ENCODE measurements at places on chromosomes 12 and 14.

- DNase-seq = no peak
These were observed 95.9 kb downstream of the SINHCAF start for GRCh38 chr12:31230004-31230403.

DNA sequence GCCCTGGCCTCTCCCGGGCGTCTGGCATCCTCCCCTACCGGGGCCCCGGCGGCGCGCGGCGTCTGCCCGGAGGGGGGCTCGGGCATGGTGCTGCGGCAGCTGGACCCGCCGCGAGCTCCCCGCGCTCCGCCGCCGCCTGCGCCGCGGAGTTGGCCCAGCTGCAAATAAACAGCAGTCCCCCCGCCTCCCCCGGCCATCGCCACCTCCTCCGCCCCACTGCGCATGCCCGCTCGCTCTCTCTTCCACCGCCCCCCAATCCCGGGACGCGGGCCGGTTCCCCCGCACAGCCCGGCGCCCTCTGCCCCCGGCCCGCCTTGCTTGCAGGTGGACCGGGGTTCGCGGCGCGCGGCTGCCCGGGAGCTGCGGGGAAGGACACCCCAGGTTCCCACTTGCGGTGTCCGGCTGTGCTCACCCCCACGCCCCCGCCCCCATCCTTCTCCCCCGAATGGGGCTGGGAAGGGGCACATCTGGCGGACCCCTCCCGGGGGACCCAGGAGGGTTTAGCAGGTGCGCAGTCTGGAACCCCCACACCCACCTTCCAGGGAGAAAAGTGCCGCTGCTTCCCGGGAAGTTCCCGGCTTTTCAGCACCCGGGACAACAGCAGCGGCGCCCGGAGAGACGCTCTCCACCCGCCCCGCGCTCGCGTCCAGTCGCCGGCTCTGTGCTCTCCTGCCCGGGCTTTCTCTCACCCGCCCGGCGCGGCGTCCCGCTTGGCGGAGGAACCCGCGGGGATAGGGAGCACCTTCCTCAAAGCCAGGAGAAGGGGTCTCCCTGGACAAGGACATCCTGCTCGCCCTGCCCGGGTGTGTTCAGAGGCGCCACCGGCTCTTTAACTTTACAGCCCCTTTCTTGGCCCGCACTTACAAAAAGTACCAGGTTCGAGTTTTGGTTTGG is at the start of gene TMTC1:
TSS of gene TMTC1 (minus strand) at position 170 of the 894 bp plus-strand sequence. CDS start 191 bp downstream, outside the sequence.
- no peak for DNase-seq

GRCh38 chr12:94133964-94134795 is 14.2 kb upstream of the PLXNC1 start:
- DNase-seq = no peak

GRCh38 chr12:24798335-24798734 is 150.6 kb downstream of the BCAT1 start:
- no peak for DNase-seq

- DNase-seq = no peak
These were observed 916 bp upstream of the CHPT1 start for GRCh38 chr12:101696251-101697196.

DNA sequence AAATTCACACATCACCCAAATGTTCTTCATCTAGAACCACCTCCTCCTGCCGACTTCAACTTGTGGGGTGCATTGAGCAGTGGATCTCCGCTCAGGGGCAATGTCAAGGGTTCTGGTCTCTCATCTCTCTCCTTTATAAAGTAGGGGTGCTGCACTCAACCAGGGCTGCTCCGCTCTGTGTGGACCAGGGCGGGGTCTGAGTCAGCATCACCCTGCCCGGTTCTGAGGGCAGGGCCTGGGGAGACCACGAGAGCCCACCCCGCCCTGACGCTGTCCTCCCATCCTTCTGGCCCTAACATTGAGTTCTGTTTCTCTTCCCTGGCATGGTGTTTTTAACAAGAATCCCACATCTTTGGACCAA is 311.6 kb upstream of the DIO3 start:
- DNase-seq = no peak

DNA sequence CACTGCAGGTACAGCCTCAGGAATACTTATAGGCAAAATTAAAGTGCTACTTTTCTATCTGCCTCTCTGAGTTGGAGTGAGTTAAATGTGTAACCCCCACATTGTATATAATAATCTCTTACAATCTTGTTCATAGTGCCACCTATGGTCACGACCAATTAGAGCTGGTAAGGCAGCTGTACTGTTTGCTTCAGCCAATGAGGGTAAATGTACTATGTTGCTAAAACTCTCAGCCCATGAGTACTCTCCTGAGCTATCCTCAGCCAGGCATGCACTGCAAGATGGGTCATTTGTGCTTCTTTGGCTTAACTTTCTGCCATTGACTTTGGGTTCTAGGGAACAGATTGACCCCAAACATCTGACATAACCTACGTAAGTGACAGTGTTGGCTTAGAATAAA is 15.0 kb upstream of the MDM2 start:
- DNase-seq = no peak

- no peak for DNase-seq
These were observed 3.0 kb upstream of the PIGH start for GRCh38 chr14:67602995-67603545.

DNA sequence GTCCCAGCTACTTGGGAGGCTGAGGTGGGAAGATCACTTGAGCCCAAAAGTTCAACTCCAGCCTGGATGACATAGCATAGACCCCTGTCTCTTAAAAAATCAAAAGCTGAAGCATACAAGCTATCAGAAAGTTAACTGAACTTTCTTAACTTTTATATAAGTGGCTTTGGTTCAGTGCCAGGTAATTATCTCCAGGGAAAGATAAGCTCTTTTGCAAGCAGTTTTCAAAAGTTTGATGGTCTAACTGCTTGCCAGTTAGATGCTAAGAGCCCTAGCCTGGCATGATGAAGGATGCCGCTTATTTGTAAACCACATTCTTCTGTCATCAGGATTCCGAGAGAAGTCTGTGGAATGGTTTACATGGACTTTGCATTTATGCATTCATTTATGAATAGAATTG is 409.1 kb downstream of the AEBP2 start:
- no peak for DNase-seq

GRCh38 chr12:107026806-107027635 is 40.1 kb upstream of the MTERF2 start:
- DNase-seq = no peak

- no peak for DNase-seq
These were observed 42.8 kb downstream of the KDM2B start for GRCh38 chr12:121537814-121538698.

- DNase-seq = no peak
These were observed 163.3 kb downstream of the ETV6 start for GRCh38 chr12:11812586-11813437.

DNA sequence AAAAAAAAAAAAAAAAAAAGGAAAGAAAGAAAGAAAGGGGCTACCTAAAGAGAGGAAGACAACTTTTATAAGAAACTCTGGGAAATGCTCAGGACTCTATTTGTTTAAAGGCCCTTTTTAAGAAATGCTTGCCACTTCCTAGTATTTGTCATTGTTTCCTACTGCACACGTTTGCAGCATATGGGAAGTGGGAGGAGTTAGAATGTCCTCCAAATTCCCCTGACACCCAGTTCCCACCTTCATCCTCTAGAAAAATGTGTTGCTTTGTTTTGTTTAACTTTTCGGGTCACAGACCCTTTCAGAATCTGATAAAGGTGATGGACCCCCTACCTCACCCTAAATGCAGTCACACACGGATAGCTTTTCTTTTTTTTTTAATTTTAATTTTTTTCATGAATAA is 40.8 kb downstream of the NINJ2 start:
- DNase-seq = no peak

DNA sequence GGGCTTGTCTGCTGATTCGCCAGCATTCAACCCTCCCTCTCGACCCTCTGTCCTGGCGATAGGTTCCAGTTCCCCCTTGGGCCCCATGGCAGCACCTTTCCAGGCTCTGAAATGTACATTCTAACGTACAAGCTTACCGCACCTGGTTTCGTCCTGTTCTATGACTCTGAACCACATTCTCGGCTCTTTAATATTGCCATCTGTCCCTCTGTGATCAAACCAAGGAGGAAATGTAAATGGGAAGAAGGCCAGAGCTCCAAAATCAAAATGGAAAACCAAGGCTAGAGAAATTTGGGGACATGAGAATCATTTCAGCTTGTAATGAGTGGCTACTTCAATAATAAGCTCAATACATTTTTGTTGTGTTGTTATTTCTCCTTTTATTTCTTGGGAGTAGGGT is 117.2 kb downstream of the TTC7B start:
- DNase-seq = no peak

DNA sequence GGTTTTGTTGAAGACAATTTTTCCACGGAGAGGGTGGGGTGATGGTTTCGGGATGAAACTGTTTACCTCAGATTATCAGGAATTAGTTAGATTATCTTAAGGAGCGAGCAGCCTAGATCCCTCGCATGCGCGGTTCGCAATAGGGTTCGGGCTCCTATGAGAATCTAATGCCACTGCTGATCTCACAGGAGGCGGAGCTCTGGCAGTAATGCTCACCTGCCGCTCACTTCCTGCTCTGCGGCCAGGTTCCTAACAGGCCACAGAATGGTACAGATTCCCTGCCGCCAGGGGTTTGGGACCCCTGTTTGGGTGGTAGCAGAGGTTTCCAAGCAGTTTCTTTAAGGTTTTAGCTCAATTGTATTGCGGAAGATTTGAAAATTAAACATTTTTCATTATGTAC is 439.8 kb upstream of the OR4E1 start:
- no peak for DNase-seq

GRCh38 chr14:94394581-94395207 is 6.3 kb upstream of the SERPINA1 start:
- no peak for DNase-seq

DNA sequence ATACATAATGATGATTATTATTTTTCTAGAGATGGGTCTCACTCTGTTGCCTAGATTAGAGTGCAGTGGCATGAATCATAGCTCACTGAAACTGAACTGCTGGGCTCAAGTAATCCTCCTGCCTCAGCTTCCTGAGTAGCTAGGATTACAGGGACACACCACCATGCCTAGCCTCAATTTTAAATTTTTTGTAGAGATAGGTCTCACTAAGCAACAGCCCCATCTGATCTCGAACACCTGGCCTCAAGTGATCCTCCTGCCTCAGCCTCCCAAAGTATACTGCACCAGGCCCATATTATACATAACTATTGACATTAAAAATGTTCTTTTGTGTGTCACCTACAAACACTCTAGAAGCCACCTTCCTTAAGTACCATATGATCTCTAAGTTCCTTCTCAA is 3.4 kb downstream of the TXNRD1 start:
- no peak for DNase-seq

GRCh38 chr14:104595911-104596450 is 8.6 kb downstream of the TMEM179 start:
- no peak for DNase-seq

GRCh38 chr12:89975574-89975973 is 266.9 kb upstream of the ATP2B1 start:
- DNase-seq = no peak

- no peak for DNase-seq
These were observed 117.8 kb downstream of the PLXNC1 start for GRCh38 chr12:94265966-94266745.

GRCh38 chr14:44436458-44436857 is 70.6 kb downstream of the FSCB start:
- no peak for DNase-seq

- no peak for DNase-seq
These were observed 34.4 kb downstream of the TMEM116 start for GRCh38 chr12:111978545-111978944.

- no peak for DNase-seq
These were observed 10.7 kb upstream of the TMBIM6 start for GRCh38 chr12:49730568-49731101.

- no peak for DNase-seq
These were observed 39.8 kb upstream of the OVCH1 start for GRCh38 chr12:29537298-29537697.

GRCh38 chr14:101600336-101600890 is 39.1 kb downstream of the DIO3 start:
- no peak for DNase-seq

- no peak for DNase-seq
These were observed 430.2 kb upstream of the SEL1L start for GRCh38 chr14:81963846-81964245.

- DNase-seq = no peak
These were observed 19.9 kb downstream of the PPP2R5C start for GRCh38 chr14:101781240-101782061.

DNA sequence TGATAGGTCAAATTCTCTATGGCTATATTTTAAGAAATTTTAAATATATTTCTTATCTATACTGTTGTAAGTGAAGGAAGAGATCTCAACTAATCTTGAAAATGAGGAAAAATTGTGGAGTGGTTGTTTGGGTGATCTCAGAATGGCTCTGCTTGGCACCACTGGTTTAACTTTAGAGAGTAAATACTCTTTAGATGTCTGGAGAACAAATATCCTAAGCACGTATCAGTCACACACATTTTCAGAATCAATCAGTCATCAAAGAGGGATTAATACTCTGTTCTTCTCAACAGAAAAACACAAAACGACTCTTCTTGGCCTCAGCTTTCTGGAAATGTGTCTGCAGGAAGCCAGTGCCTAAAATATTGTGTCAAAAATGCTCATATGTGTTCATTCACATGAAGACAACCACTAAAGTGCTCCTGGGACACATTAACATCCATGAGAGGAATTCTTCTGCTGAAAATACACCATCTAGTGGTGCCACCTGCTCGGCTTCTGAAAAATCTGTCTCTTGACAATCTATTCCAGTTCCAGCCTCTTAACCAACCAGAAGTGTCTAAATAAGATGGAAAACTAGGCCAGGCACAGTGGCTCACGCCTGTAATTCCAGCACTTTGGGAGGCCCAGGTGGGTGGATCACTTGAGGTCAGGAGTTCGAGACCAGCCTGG is 81.1 kb upstream of the CCDC198 start:
- DNase-seq = no peak

- no peak for DNase-seq
These were observed 25.4 kb downstream of the PLXNC1 start for GRCh38 chr12:94173660-94174265.

DNA sequence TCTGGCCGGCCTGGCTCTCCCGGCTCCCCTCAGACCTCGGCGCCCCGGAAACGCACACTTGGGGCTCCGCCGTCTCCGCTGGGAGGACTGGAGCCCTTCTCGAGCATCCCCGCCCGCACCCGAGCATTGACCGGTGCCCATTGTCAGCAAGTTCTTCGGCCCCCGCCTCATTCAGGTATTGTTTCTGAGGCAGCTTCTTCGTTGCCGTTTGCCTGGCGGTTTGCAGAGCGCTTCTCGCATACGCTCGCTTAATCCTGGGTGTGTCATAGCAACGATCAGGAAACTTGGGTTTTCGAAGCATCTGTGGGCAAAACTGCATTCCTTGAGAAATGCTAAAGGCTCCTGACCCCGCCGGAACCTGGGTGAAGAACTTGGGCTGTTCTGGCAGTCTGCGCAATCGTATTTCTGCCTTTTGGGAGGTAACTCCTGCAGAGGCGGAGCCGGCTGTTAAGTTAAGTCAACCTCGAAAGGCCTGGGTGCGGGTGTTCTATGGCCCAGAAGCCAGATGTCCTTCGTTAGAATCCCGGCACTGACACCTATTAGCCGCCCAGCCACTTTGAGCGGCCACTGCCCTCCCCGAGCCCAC is 518 bp downstream of the GSKIP start:
- peak; percentile 4 for DNase-seq

GRCh38 chr12:9064815-9065606 is 50.7 kb downstream of the A2M start:
- no peak for DNase-seq

GRCh38 chr12:44091948-44092606 is 256.2 kb downstream of the TMEM117 start:
- no peak for DNase-seq

GRCh38 chr12:113961921-113962710 is 4.0 kb downstream of the RBM19 start:
- DNase-seq = no peak
